ENCODE measurements at places on chromosomes 6 and 20.

DNA sequence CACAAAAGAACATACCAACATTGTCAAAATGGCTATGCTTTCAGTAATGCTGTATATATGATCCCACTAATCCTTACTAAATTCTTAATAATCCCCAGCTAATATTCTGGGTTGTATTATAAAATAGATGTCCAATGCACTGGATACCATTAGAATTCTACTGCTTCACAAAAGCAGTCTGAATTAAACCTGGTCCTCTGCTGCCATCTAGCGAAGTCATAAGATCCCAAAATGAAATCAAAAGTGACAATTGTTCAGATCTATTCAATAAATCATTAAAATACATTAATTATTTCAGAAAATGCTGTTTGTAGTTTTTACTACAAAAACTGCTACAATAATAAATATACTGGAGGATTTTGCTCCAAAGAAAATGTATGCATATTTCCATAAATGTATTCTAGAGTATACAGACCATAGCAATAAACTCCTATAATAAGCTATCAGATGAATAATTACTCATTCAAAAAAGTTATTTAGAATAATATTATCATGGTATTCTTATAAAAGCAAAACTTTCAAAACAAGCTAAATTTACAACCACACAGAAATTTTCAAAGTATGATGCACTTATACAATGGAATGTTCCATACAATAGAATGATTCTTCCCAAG, 92.6 kb downstream of the RNGTT start:
- DNase-seq: peak; percentile 66

GRCh38 chr6:165662041-165662748, 846 bp downstream of the PDE10A start:
- DNase-seq: peak; percentile 6

- peak; percentile 73 for DNase-seq
These were observed 275.0 kb downstream of the KHDC1L start for GRCh38 chr6:72950114-72950860.

DNA sequence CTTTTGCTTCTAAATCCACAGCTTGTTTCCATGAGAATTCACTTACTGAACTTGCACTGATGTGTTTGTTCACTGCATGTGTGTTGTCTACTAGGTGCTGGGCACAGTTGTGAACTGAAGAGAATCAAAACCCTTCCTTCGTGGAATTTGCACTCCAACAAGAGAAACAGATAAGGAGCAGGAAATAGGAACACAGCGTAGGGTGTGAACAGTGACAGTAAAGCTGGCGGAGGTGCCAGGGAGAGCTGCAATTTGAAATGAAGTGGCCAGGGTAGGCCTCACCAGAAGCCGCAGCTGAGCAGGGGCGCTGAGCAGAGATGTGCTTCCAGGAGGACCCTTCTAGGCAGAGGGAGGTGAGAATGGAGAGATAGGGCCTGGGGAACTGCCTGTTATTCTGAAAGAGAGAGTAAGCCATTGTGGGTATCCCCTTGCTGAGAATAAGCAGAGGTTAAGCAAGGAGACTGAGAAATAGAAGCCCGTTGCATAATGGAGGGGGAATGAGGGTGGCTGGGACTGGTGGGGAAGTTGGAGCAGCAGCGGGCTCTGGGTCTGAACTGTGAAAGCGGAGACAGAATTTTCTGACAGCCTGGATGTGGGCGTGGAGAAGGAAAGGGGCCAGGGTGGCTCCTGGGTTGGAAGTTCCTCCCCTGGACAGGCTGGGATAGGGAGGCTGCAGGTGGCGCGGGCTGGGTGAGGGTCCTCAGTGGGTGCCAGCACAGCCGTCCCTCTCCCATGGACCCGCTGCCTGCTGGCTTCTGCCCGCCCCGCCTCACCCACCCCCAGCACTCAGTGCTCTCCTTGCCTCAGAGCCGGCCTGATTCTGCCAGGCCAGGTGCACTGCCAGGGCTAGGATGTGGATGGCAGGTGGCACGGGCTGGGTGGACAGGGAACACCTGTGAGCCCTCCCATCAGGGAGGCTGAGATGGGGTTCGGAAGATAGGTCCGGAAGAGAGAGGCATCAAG, 114.7 kb upstream of the AFDN start:
- no peak for DNase-seq

DNA sequence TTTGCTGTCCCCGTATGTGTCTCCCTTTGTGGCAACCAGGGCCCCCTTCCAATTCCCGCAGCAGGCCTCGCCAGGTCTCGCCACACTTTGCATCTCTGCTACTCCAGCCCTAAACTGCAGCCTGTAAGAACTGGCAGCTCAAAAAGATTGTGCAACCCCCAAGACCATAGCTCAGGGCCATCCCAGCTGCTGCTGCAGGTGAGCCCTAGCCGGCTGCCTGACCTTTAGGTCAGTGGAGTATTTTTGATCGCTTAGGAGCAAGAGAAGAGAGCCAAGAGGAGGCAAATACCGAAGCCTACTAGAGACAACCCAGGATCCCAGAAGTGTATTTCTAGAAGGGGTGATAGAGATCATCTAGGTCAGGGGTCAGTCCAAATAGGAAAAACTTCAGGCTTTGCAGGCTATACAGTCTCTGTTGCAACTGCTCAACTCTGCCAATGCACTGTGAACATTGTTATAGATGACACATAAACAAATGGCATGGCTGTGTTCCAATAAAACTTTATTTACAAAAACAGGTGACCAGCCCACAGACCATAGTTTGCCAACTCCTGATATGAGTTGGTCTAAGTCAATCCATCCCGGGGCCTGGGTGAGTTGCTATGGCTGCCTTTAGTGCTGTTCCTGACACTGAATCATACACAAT, 138.4 kb downstream of the EYA2 start:
- no peak for DNase-seq

DNA sequence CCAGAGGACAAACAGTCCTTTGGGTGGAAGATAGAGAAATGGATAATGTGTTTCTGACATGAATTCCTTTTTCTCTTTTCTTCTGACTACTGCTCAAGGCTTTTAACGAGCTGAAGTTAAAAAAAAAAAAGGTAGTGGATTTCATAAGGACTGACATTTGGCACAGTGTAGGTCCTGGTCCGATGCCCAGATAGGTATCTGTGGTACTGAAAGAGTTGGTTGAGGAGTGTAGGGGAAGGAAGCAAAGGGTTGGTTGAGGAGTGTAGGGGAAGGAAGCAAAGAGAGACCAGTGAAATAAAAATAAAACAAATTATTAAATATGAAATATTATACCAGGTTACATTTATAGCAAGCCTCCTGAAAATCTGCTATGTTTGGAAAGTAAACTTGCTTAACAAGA, 11.8 kb downstream of the UTRN start:
- no peak for DNase-seq

GRCh38 chr6:40599555-40599954, 12.4 kb upstream of the LRFN2 start:
- no peak for DNase-seq

GRCh38 chr6:29982097-29982496, 39.8 kb downstream of the HLA-A start:
- no peak for DNase-seq

DNA sequence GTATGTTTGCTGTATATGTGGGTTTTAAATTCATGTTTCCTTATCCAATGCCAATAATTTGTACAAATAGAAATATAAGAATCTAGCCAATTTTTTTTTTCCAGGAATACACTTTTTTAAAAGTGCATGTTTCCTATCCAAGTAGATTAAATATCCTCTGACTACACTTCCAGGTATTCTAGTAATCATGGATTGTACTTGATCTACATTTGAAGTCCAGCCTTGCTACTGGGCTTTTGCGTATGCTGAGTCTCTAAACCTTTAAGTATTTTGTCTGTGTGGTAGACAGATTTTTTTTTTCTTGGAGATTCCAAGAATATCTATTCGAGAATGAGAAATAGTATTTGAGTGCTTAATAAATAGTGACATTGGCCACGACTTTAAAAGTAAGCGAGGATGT, 188.3 kb downstream of the SASH1 start:
- no peak for DNase-seq

DNA sequence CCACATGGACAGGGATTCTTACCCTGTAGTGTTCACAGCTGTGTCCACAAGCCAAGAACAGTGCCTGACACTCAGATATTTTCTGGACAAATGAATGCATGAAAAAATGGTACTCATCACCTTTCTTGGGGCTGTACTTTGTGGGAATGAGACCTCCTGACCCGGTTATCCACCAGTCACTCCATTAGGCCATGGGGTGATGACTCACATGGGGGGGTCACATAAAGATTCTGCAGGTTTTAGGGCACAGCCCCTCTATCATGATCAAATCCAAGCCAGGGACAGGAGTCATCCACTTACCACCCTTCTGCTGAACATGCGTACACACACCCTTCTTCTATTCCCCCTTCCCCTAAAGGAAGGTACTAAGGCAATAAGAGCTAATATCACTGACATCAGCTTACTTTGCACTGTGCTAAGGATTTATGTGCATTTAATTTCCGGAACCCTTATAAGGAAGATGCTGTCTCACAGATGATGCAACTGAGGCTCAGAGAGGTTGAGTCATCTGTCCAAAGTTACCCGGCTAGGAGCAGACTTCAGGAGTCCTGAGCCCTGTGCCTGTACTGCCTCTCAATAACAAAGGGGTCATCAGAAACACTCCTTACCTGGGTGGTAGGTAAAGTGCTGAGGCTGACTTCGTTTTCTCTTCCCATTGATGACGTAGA, 107.8 kb downstream of the NFATC2 start:
- DNase-seq: peak; percentile 90

DNA sequence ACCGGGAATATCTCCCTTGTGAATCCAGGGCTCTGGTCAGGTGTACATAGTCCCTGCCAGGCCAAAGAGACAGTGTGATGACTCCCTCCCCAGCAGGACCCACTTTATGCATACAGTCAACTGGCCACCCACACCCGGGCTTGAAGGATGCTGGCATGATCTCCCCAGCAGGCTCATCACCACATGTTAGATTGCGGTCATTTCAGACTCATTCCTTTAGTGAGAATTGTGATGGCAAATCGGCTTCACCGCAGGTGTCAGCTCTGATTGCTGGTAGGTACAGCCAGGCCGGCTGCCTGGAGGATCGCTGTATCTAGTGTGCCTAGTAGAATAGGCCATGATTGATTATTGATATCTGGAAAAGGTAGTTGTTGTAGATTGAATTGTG, 24.5 kb downstream of the CD83 start:
- DNase-seq: no peak

GRCh38 chr20:22004946-22005345, 299.5 kb downstream of the PAX1 start:
- no peak for DNase-seq

DNA sequence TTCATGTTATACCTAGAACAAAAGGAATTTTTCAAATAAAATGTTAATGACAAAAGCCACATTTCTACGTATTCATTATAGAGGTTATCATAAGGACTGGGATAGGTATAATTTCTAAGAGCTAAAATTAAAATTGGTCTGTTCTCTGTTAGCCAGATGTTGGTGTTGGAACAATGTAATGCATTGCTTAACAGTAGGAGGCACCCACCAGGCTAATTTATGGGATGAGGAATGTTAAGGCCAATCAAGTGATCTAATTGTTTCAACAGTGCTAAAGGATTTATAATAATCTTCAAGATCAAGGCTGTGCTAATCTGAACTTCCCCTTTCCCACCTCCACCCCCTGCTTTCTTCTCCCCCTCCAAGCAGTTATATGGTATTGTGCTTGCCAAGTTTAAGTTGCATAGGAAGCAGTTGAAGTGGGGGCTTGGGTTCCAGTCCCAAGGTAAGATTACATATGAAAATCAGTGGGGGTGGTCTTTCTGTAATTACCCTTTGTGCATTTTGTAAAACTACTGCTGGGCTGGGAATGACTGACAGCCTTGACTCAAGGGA, 89.2 kb upstream of the BACH2 start:
- no peak for DNase-seq

- no peak for DNase-seq
These were observed 80.7 kb downstream of the THBS2 start for GRCh38 chr6:169172946-169173345.

GRCh38 chr20:64188091-64188490, 23.8 kb downstream of the MYT1 start:
- DNase-seq: no peak

DNA sequence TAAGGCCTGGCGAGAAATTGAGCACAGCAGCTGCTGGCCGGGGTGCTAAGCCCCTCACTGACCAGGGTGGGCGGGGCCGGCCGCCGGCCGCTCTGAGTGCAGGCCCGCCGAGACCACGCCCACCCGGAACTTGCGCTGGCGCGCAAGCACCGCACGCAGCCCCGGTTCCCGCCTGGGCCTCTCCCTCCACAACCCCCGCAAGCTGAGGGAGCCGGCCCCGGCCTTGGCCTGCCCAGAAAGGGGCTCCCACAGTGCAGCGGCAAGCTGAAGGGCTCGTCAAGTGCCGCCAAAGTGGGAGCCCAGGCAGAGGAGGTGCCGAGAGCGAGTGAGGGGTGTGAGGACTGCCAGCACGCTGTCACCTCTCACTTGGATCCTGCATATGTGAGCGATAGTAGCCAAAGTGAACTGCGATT, 251.2 kb downstream of the GJA1 start:
- no peak for DNase-seq

GRCh38 chr6:153957394-153957793, 81.6 kb upstream of the OPRM1 start:
- no peak for DNase-seq

DNA sequence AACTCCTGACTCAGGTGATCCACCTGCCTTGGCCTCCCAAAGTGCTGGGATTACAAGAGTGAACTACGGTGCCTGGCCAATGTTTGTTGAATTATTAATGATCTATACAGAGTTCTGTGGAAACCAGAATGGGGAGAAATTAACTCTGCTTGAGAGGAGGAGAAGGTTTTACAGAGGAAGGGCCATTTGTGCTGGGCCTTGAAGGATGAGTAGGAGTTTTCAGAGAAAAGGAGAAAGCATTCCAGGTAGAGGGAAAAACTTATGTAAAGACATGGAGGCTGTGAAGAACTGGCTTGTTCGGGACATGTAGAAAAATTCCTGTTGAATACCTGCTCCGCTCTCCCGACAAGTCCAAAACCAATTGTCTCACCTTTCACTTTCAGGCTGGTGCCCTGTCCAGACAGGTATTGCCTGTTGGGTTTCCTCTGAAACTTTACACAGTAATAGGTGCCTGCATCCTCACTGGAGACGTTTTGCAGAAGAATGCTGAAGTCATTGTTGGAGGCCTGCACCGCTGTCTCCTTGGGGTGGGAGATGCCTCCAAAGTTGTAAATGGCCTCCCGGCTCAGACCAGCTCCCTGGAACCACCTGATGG, 11.3 kb upstream of the NSFL1C start:
- DNase-seq: no peak

All from fibroblast of upper back skin (primary cell).